SW 1271 (cell line): ENCODE measurements at places on chromosomes 1 and 21.
A peak's percentile ranks its signal among the peaks of the same experiment; 100 is the strongest.

DNA sequence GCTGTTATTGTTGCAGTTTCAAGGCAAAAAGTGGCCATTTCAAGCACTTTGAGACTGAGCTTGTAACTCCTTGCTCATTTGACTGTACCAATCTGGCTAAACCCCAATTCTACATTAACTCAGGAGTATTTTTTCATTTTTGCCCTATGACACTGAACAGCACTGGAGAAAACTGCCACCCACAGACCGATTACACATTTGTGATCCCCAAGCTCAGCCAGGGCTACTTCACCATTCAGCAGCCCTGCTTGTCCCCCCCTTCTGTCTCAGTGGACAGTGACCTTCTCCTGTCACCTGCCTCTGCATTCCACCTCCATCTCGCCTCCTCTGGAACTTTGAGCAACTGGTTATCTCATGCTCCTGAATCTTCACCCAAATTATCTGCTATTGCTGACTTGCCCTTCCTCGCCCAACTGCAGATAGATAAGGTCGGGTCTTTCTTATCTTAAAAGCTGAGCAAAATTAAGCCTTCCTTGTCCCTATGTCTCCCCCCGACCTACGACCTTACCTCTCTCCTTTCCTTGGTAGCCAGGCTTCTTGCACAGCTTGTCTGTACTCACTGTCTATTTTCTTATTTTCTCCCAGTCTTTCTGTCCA, 25.3 kb downstream of the SPATA46 start:
- DNase-seq = no peak

DNA sequence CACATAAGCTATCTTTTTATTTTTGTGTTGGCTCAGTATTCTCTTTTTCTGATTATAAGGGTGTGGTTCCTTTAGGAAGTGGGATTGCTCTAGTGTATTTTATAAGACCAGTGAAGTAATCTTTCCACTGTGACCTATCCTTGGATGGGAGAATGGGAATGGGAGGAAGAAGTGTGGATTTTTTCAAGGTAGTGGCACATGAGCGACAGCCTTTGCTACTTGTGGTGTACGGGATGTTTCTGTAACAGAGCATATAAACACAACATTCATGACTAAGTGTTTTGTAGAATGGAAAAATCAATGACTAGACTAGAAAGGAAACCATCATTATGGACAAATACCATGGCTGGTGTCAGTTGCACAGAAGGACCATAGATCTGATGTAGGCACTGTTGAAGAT, 209.6 kb downstream of the GIPC2 start:
- no peak for DNase-seq

GRCh38 chr21:42534421-42535378, 21.0 kb downstream of the SLC37A1 start:
- no peak for DNase-seq

GRCh38 chr1:226310637-226311195, 1.8 kb upstream of the LIN9 start:
- no peak for DNase-seq

GRCh38 chr1:150724336-150724735, 3.6 kb upstream of the HORMAD1 start:
- DNase-seq = no peak

- DNase-seq = no peak
Observed at GRCh38 chr1:2214541-2215241, 13.4 kb upstream of the SKI start.

DNA sequence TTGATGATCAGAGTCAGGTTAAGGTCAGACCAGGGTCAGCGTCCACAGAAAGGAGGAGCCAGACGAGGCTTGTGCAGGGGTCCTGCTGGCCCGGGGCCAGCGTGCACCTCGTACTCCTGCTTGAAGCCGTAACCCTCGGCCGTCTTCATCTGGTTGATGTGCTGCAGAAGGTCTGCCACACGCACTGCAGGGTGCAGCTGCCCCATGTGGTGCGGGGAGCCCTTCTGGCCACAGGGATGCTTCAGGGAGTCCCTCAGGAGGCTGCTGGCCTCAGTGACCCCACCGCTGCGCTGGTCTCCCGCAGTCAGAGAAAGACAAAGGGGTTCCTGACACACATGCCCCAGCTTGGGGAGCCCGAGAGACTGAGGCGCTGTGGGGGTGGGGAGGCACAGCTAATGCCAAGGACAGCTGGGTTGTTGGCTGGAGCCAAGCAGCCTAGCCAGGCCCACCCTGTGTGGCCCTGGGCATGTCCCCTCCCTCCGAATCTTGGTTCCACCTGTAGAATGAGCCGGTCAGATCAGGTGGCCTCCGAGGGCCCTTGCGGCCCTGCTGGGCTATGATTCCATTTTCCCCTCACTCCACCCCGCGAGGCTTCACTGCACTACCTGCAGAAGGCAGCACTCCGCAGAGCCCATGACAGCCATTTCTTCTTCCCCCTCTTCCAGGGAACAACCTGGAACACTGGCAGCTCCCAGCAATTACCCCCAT, 251.9 kb downstream of the PTPRU start:
- DNase-seq = no peak

- DNase-seq = peak; percentile 46
Observed at GRCh38 chr1:23184212-23184934, 15.7 kb upstream of the LUZP1 start.

DNA sequence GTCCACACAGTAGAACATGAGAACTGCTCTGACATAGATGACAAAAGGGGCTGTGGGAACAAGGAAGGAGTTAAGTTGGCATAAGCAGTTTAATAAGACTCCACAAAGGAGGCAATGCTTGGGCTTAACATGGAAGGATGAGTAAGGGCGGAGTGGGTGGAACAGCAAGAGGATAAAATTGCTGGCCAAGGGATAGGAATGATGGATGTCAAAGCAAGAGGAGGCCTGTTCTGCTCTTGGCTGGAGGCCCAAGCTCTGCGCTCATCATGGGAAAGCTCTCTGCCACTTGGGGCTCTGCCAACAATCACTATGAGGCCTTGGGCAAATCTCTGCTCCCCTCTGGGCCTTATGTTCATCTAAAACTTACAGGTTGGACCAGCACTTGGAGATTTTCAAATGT, 98.3 kb upstream of the CAMK1G start:
- DNase-seq = no peak

DNA sequence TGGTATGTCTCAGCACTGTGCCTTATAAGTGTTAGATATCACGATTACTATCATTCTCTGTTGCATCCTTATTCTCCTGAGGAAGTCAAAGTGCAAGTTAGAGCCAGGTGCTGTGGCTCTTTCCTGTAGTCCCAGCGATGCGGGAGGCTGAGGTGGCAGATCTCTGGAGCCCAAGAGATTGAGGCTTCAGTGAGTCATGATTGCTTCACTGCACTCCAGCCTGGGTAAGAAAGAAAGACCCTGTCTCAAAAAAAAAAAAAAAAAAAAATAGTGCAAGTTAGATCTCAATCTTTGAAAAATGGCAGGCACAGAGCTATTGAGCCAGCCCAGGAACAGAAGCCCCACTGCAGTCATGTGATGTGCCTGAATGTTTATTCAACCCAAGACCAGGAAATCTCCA, 147.8 kb upstream of the POGK start:
- no peak for DNase-seq

DNA sequence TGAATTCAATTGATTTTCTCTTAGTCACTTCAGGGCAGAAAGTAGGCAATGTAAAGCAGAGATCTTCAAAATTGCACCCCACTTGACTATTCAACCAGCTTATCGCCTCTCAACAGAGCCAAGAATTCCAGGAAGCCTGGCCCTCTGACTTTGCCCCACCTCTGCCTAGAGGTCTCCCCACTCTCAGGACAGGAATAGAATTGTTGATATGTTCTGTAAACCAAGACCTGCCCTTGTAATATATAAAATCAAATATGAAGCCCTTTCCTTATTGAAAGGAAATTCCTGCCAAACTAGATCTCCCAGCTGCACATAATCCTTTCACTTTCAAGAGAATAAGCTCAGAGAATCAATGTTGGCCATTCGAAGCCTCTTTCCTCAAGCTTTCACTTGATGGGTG, 116.1 kb upstream of the DPT start:
- no peak for DNase-seq

- no peak for DNase-seq
Observed at GRCh38 chr21:42171091-42172053, 47.6 kb upstream of the ABCG1 start.

- DNase-seq = no peak
Observed at GRCh38 chr1:241658081-241658793, 6.2 kb downstream of the WDR64 start.

DNA sequence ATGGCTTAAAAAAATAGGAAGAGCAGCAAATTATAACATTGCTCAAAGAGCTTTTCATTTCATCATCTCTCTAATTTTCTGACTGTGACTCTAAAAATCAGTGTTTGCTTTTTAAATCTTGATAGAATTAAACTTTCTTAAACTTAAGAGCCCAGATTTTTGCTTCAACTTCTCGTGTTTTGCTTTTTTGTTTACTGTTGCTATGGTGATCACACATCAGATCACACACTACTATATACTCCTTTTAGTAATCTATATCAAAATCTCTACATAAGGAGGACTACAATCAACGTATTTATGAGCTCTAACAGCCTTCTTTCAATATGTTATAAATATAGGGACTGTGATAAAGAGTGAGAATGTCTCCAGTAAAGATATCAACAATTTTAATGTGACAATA, 537.3 kb downstream of the KCNT2 start:
- DNase-seq = no peak
